ENCODE measurements at places on chromosomes 12 and 14. TPM values are rescaled to one million over a fixed set of nuclear protein-coding genes. Genes with fewer than 3 reads are reported as not detected.

DNA sequence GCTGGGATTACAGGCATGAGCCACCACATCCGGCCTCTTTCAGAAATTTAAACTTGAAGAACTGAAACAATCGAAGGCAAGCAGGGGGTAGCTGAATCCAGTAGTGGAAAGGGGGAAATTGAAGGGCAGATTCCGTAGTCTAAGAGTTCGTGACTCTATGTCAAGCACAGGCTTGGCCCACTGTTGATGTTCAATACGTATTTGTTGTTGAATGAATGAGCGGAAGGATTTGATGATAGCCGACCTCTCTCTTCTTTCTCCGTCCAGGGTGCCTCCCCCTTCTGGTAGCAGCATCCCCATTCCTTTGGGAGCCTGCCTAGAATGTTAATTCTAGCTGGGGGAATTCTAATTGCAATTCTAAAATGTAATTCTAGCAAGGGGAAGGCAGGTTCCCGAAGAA lies 59.8 kb upstream of the MED13L start:
- no peaks in the 10 kb centered on the region for H3K36me3 ChIP-seq
- no peak for DNase-seq
- H3K27ac ChIP-seq, result no peak overlapping the region
- no peak overlapping the region for H3K4me3 ChIP-seq

DNA sequence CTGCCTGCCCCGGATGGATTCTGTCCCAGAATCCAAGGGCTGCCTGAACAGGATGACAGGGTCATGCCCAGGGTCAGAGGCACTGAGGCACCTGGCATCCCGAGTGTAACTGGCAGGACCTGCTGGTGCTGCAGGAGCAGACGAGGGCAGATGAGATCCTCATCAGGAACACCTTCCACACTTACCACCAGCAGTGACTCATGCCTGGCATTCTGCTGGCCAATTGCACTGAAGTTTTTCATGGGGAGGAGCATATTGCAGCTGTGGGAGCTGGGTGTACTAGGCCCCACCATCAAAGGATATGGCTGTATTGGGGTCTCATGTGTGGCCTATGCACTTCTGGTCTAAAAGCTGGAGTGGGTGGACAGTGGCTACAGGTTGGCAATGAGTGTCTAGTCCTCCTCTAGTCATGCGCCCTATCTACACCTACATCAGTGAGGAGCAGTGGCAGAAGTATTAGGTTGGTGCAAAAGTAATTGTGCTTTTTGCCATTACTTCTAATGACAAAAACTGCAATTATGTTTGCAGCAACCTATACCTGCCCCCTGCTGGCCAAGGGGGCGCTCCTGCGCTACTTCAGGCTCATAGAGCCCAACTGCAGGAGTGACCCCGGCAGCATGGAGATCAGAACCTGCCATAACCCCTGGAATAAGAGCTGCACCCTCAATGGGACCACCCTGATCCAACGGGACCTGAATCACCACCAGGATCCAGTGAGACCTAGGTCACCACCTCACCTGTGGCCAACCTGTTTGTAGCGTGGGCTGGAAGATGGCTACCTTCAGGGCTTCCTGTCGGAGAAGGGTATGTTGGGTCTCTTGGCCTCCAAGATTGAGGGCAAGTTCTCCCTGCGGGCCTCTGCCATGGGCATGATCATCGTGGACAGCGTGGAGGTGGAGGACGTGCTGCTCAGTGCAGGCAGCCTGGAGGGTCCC lies 8.0 kb upstream of the C12orf42 start:
- peak; percentile 45 for DNase-seq
- no peak overlapping the region for H3K27ac ChIP-seq
- no peaks in the 10 kb centered on the region for H3K36me3 ChIP-seq
- peaks cover 33% of the 10 kb centered on the region for H3K4me1 ChIP-seq
- peaks cover 14% of the 10 kb centered on the region for H3K27me3 ChIP-seq

DNA sequence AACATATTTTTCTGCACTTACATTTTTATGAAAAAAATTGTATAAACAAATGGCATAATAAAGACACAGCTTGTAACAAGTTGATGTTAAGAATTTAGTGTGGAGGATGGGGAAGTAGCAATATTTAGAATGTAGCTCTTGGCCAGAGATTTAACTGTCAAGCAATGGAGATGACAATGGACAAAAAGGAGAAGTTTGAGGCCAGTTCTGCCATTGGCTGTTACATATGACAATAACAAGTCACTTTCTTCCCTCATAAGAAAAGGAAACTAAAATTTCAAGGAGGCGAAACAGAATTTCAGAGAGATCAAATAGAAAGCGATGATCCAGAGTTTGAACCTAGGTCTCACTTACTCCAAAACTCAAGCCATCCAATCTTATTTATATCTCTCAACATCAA lies 122.8 kb upstream of the CCDC175 start:
- H3K27me3 ChIP-seq, result peaks cover 6% of the 10 kb centered on the region
- DNase-seq, result no peak
- no peak overlapping the region for H3K27ac ChIP-seq
- H3K4me3 ChIP-seq, result no peak overlapping the region

DNA sequence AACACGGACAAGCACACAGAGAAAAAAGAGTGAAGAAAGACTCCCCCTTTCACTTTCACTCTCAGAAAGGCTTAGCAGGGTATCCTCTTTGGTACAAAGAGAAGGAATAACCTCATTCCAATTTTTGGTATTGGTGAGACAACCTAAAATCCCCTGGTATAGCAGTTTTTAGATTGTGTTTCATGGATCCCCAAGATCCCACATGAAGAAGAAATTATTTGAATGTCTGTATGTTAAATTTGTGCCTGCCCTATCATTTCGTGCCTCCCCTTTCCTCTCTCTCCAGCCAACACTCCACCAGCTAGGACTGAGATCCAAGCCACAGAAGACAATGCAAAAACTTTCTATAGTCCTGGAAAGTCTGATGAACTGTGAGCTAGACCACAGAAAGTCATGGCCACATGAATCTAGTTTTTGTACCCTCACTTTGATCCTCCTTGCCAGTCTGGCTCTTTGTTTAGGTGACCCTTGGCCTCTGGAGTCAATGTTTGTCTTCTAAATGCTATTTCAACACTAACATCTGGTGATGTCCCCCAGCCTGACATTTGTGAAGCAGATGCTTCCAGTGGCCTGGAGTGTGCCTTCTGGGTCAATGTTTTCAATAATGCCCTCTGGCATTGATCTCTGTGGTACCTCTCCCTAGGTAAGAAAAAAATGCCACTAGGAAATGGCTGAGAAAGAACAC lies 181.9 kb upstream of the BMP4 start:
- H3K27me3 ChIP-seq, result peaks cover 5% of the 10 kb centered on the region
- H3K36me3 ChIP-seq, result no peaks in the 10 kb centered on the region
- H3K27ac ChIP-seq, result no peak overlapping the region
- H3K4me3 ChIP-seq, result no peak overlapping the region

DNA sequence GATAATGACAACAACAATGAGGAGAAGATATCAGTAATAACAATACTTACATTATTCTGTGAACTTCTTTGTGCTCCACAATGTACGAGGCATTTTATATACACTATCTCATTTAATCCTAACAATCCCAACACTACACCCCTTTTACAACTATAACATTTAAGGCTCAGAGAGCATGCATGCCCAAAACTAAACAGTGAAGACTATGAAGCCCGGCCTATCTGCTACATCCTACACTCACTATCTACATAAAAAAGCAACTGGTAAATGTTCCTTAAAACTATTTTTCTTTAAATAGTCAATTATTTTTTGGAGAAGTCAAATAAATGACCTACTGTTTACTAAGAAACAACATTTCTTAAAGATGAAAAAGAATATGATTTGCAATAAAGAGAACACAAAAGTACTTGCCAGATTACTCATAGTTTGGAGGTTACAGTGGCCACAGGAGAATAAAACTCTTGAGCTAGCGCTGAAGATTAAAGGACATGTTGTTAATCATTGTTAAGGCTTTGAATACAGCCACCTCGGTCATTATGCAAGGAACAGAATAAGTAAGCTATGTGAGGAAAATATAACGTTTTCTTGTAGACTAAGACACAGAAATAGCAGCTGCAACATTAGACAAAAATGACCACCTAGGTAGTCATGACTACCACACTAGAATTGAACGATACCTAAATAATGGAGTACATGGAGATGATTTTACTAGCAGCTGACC lies 56.7 kb downstream of the EPS8 start:
- no peak overlapping the region for H3K27ac ChIP-seq
- H3K4me3 ChIP-seq, result no peak overlapping the region
- H3K27me3 ChIP-seq, result peaks cover 21% of the 10 kb centered on the region
- no peaks in the 10 kb centered on the region for H3K36me3 ChIP-seq
- H3K4me1 ChIP-seq, result no peaks in the 10 kb centered on the region
- DNase-seq, result no peak

DNA sequence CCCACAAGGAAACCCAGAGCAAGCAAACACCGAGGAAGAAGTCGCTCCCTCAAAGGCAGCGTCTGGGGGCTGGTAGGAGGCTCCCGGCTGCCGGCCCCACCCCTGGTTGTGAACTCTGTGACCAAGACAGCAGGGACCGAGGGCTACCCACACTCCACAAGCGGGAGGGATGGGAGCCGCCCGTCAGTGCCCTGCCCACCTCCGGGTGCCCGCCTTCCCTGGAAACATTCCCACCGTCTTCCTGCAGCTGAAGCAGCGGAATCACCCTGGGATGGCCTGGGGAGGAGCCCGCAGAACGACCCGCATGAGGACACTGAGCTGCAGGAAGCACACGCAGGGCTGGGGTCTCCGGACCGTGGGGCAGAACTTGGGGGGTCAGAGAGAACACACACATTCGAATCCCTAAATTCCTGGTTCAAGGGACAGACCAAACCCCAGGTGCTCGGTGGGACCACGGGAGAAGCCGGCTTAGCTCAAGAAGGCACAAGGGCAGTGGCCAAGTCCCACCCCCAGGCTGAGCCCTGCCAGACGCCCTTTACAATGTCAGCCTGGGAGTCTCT lies 33.5 kb upstream of the C14orf180 start:
- H3K27me3 ChIP-seq, result peaks cover 26% of the 10 kb centered on the region
- no peaks in the 10 kb centered on the region for H3K4me1 ChIP-seq
- DNase-seq, result no peak
- H3K4me3 ChIP-seq, result no peak overlapping the region

GRCh38 chr12:105699209-105699608 lies 368.7 kb downstream of the C12orf75 start:
- DNase-seq, result no peak
- H3K27ac ChIP-seq, result no peak overlapping the region
- H3K36me3 ChIP-seq, result no peaks in the 10 kb centered on the region

DNA sequence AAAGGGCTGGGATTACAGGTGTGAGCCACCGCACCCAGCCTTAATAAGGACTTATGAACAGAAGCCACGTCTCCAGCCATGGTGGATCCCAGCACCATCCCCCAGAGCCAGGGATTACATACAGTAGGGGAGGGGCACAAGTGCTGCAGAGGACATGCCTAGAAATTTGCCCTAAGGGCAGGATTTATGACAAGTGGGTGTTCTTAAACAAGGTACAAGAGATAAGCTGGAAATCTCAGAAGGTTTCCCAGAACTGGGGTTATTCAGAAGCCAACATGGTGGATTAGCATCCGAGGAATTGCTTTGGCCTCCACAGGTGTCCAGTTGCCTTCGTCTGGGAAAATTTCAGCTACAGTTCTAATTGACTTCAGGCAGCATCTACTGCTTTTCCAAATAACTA lies 114.4 kb upstream of the EGLN3 start:
- H3K36me3 ChIP-seq, result no peaks in the 10 kb centered on the region
- H3K4me1 ChIP-seq, result peaks cover 7% of the 10 kb centered on the region
- H3K27me3 ChIP-seq, result peaks cover 14% of the 10 kb centered on the region
- H3K4me3 ChIP-seq, result no peak overlapping the region
- no peak for DNase-seq
- H3K27ac ChIP-seq, result no peak overlapping the region

DNA sequence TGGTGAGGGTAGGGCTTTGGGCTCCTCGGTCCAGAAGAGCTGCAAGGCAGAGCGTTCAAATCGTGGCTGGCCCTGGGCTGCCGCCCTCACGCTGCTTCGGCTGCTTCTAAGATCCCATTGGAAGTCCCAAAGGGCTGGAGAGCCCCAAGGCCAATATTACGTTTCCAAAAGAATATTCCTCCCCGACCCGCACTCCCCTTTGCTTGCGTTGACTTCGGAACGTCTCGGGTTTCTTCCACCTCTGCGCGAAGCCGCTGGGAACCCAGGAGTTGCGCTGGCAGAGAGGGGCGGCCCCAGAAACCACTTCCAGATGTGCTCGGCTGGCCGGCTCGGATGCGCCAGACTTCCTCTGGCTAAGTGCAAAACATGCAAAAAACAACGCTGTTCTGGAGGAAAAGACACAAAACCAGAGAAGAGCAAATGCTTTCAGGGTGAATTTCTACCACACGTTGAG lies at the start of gene GLT8D2:
Gene GLT8D2 (minus strand): TSS at position 285 of the 454 bp plus-strand sequence. CDS start 30,539 bp downstream, outside the sequence.
- peak; percentile 7 for DNase-seq
- peak within 1 kb of the TSS; percentile 52 for H3K4me3 ChIP-seq
- no peaks in the 10 kb centered on the region for H3K36me3 ChIP-seq
- peaks cover 5% of the 10 kb centered on the region for H3K4me1 ChIP-seq
- H3K27ac ChIP-seq, result no peak within 1 kb of the TSS
- peaks cover 54% of the 10 kb centered on the region for H3K27me3 ChIP-seq

DNA sequence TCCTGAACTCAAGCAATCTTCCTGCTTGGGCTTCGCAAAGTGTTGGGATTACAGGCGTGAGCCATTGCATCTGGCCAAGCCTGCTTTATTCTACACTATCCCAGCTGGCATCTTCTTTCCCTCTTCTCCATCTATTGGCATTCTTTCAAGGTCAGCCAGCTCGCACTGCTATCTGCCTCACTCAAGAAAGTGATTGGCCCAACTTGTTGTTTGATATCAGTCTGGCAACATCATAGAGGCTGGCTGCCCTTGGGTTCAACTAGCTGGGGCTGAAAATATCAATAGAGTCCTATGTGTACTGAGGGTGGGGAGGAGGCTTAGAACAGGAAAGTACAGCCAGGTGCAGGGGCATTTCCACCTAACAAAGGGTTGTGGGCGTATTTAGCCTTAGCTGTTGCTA lies 17.1 kb downstream of the GMFB start:
- peaks cover 4% of the 10 kb centered on the region for H3K4me1 ChIP-seq
- no peaks in the 10 kb centered on the region for H3K27me3 ChIP-seq
- no peak overlapping the region for H3K4me3 ChIP-seq
- DNase-seq, result no peak
- H3K36me3 ChIP-seq, result peaks cover 21% of the 10 kb centered on the region
- peak overlapping the region; percentile 26 for H3K27ac ChIP-seq

GRCh38 chr12:47391566-47391965 lies 311.8 kb upstream of the AMIGO2 start:
- H3K4me1 ChIP-seq, result peaks cover 82% of the 10 kb centered on the region
- DNase-seq, result peak; percentile 81
- no peaks in the 10 kb centered on the region for H3K27me3 ChIP-seq
- H3K36me3 ChIP-seq, result peaks cover 58% of the 10 kb centered on the region

- peaks cover 24% of the 10 kb centered on the region for H3K4me1 ChIP-seq
- no peak for DNase-seq
- peaks cover 7% of the 10 kb centered on the region for H3K36me3 ChIP-seq
- no peak overlapping the region for H3K4me3 ChIP-seq
- no peak overlapping the region for H3K27ac ChIP-seq
Observed at GRCh38 chr12:96436366-96437170, 36.3 kb upstream of the CDK17 start.

Gene OR4E1
- total RNA-seq, result not detected

Gene STYK1
- 0.46 TPM for total RNA-seq

Gene CPM
- total RNA-seq, result 8.0 TPM

Gene SLCO1A2
- total RNA-seq, result not detected

Gene IFI27
- total RNA-seq, result 1.6 TPM

All from activated naive CD8-positive, alpha-beta T cell treated with anti-CD3 and anti-CD28 coated beads for 36 hours (primary cell).